HCT116 (cell line): ENCODE measurements at places on chromosomes 16 and 17.

DNA sequence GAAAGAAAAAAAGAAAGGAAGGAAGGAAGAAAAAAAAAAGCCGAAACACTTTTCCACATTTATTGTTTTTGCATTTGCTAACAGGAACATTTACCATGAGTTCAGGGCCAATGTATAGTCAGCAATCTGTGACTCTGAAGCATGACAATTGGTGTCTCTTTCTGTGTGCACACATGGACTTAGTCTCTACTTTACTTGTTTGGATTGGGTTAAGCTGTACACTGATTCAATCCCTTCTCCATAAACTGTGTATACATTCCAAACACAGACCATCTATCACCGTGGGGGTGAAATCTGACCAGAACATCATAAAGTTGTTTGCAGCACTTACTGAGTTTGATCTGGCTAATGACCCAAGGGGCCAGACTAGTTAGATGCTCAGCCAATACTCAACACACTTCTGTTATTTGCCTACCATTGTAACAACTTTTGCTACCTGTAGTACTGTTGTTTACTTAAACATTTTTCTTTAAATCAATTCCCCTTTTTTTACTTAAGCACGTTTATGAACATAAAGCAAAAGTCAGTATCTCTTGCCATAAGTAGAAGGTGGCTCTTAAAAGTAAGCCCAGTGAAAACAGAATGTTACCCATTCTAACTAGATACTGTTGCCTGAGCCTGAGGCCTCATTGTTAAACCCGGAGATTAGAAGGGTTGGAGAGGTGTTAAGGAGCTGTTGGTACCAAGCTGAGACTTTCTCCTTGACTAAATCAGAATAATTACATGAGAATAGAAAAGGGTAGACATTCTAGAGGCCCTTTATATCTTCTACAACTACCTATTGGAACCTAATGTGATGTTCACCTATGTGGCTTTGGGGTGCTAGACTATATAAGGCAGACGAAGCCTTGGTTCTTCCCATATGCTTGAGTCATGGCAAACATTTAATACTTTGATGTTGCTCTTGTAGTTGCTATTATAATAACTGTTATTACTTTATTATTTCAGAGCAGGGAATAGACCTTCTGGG, 41.8 kb downstream of the SCNN1B start:
- no peaks in the 10 kb centered on the region for H3K36me3 ChIP-seq
- no peak for DNase-seq
- no peaks in the 10 kb centered on the region for H3K4me1 ChIP-seq

- peak overlapping the region; percentile 85 for H3K4me3 ChIP-seq
- peaks cover 77% of the 10 kb centered on the region for H3K4me1 ChIP-seq
- H3K27ac ChIP-seq = peak overlapping the region; percentile 99
These were observed 1.4 kb downstream of the NT5C start for GRCh38 chr17:75130059-75130631.

DNA sequence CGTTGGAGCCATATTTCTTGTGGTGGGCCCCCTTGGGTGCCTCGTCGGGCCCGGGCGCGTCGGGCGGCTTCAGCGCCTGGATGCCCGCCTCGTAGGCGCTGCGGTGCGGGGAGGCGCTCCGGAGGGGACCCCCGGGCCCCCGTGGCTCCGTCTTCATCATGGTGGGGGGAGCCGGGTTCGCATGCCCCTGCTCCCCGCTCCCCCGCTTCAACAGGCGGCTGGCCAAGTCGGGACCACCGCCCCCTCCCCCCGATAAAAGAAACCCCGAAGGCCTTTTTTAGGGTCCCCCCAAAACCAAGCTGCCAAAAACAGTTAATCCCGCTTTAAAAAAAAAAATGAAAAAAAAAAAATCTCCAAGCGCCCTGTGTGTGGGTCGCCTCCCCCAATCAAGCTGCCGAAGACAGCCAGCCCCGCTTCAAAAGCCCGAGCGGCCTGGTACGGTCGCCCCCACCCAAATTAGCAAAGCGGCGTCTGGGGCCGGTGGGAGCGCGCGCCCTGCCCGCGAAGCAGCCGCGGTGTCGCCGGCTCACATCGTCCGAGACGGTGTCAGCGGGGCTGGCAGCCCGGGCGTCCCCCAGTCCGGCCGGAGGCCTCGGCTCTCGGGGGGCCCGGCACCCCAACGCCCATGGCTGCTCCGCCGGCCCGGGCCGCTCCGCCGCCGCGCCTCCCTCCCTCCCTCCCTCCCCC, at the start of gene PPP1R9B:
TSS of gene PPP1R9B (minus strand) at position 324 of the 687 bp plus-strand sequence. CDS start at position 160, 164 bp downstream.
- peaks cover 41% of the 10 kb centered on the region for H3K4me1 ChIP-seq
- H3K4me3 ChIP-seq = peak within 1 kb of the TSS; percentile 76
- H3K27me3 ChIP-seq = no peaks in the 10 kb centered on the region
- no peak for DNase-seq

GRCh38 chr17:82167028-82167427, 45.6 kb downstream of the CCDC57 start:
- no peak overlapping the region for H3K27ac ChIP-seq
- no peak for DNase-seq
- H3K4me3 ChIP-seq = no peak overlapping the region
- peaks cover 14% of the 10 kb centered on the region; the same call in 1 of the 2 replicates for H3K36me3 ChIP-seq

- no peak for DNase-seq
- no peak overlapping the region for H3K27ac ChIP-seq
- H3K36me3 ChIP-seq = no peaks in the 10 kb centered on the region
- H3K4me3 ChIP-seq = no peak overlapping the region
- H3K27me3 ChIP-seq = no peaks in the 10 kb centered on the region
These were observed 13.6 kb downstream of the CCDC92B start for GRCh38 chr17:2735896-2736295.
